Naive thymus-derived CD8-positive, alpha-beta T cell (primary cell): ENCODE measurements at places on chromosomes 4 and X. TPM values are rescaled to one million over a fixed set of nuclear protein-coding genes. Genes with fewer than 3 reads are reported as not detected.

CLNK gene
- not detected for total RNA-seq

GASK1B gene
- total RNA-seq, result 0.49 TPM

NXF3 gene
- not detected for total RNA-seq

F8A3 gene
- total RNA-seq, result 14.5 TPM

VCX gene
- total RNA-seq, result not detected

PFKFB1 gene
- 0.44 TPM for total RNA-seq

DNA sequence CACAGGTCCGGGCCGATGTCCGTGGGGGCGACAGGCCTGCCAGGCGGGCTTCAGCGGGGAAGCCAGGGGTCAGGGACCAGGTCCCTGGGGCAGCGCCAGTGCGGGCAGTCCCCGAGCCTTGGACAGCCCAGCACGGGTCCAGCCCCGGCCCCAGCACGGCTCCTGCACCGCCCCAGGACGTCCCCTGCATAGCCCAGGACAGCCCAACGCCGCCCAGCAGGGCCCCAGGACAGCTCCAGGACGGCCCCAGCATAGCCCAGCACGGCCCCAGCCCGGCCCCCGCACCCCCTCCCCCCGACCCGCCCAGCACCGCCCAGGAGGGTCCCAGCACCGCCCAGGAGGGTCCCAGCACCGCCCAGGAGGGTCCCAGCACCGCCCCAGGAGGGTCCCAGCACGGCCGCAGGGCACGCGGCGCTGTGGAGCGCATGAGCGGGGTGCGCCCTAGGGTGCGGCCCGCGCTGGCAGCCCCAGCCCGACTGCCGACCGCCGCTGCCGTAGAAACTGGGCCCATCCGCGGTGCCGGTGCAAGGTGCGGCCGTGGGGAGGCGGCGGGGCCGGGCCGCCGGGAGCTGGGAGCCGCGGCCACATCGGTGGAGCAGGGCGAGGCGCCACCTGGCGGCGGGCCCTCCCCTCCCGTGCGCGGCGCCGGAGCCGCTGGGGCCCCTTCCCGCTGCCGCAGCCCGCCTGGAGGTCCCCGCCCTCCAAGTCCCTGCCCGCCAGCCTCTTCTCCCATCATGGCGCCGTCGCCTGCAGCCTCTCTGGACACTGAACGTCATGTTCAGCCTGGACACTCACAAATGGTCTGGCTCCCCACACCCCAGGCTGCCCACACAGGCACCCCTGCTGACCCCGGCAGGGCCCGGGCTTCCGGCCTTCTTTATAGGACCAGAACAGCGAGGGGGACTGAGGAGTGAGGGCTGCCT is 106.8 kb upstream of the NKX1-1 start:
- H3K27me3 ChIP-seq, result peaks cover 12% of the 10 kb centered on the region
- H3K36me3 ChIP-seq, result no peaks in the 10 kb centered on the region
- peaks cover 3% of the 10 kb centered on the region for H3K4me1 ChIP-seq

GRCh38 chrX:16479206-16479869 is 170.6 kb upstream of the S100G start:
- no peak overlapping the region for H3K4me3 ChIP-seq
- peaks cover 14% of the 10 kb centered on the region for H3K4me1 ChIP-seq
- no peak overlapping the region for H3K27ac ChIP-seq
- no peak for DNase-seq
- no peaks in the 10 kb centered on the region for H3K36me3 ChIP-seq

GRCh38 chr4:112340023-112340422 is 42.9 kb downstream of the ALPK1 start:
- H3K4me1 ChIP-seq, result no peaks in the 10 kb centered on the region
- no peak overlapping the region for H3K27ac ChIP-seq
- H3K27me3 ChIP-seq, result no peaks in the 10 kb centered on the region
- H3K36me3 ChIP-seq, result peaks cover 2% of the 10 kb centered on the region
- no peak overlapping the region for H3K4me3 ChIP-seq
- DNase-seq, result no peak

DNA sequence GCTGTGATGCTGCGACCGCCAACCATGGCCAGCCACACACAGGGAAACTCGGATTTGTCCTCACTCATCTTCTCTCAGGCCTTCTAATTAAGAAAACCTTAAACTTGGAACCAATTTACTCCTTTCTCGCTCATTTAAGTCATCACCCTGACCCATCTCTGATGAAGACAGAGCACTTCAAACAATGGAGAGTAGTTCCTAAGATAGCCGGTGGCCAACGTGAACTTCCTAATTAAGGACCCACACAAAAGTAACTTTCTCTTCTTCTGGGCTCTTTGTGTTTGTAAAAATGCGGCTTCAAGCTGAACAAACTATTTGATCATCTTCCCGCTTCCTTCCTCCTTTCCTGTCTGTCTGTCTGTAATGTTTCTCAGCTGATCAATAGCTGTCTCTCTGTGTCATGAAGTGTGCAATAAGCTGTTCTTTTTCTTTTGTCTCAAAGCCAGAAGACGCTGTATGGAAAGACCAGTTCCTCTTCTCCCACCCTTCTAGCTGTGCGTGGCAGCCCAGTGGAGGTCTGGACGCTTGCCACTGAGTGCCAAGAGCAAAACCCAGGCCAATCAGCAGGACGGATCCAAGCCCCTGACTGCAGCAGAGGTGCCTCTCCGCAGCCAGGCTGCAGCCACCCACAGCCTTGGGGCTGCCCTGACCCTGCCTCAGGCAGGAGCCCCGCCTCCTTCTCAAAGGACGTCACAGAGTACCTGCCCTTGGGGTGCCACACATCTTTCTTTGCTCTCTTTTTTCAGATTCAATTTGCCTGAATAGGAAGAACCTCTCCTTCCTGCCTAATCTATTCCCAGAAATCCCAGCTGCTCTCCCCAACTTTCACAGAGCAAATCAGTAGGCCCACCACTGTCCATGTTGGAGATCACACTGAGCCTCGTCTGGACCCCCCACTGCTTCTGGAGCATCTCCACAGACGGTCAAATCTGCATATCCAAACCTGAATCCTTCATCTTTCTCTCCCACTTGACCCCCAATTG is 59.3 kb downstream of the MAML3 start:
- H3K36me3 ChIP-seq, result no peaks in the 10 kb centered on the region
- peaks cover 40% of the 10 kb centered on the region for H3K4me1 ChIP-seq
- DNase-seq, result peak; percentile 47

DNA sequence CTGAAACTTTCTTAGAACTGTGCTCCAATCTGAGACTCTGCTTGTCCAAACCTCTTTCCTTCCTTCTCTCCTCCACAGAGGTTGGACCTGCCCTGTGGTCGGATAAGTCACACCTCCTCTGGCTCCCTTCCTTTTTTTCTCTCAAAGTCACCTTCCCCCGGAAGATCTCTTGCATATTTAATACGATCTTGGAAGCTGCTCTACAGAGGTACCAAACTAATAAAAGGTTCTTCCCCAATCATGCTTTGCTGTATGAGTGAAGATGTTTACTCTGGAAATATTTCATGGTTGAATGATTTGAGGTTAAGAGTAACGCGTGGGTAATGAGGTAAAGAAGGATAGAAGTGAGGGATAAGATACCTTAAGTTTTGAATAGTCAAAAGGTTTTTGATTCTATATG is 166.0 kb downstream of the ATG4A start:
- H3K4me3 ChIP-seq, result no peak overlapping the region
- no peak overlapping the region for H3K27ac ChIP-seq
- no peaks in the 10 kb centered on the region for H3K36me3 ChIP-seq

DNA sequence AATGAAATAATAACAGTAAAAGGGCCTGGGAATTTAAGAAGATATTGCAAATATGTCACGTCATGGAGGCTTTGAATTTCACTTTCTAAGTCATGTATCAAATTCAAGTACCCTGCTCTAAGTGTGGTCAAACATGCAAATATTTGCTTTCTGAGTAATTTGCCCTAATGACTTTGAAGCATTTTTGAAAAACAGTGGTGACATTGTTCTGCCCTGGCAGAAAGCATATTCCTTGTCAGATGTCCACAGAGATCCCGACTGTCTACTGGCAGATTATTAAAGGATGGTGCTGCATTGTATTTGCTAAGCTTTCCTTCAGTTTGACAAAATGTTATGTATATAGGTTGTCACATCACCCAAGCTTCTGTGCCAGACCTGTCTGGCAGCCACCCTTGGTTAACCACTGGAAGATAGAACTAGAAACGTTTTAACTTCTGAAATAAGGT is 92.5 kb downstream of the ANK2 start:
- H3K27ac ChIP-seq, result no peak overlapping the region
- no peaks in the 10 kb centered on the region for H3K36me3 ChIP-seq
- peaks cover 9% of the 10 kb centered on the region for H3K27me3 ChIP-seq
- H3K4me1 ChIP-seq, result no peaks in the 10 kb centered on the region

DNA sequence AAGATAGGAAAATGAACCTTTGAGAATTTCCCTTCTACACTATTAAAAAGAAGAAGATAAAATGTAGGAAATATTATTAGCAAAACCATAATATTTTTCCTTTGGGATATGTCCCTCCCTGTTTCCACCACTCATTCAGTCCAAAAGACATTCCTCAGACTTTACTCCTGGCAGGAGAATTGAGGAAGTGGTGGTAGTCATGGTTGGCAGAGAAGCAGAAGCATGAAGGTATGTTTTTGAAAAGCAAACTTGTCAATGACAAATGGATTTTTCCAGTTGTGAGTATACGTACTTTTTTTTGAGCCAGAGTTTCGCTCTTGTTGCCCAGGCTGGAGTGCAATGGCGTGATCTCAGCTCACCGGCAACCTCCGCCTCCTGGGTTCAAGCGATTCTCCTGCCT is 13.7 kb downstream of the STAG2 start:
- H3K27me3 ChIP-seq, result no peaks in the 10 kb centered on the region
- no peak overlapping the region for H3K27ac ChIP-seq
- peaks cover 71% of the 10 kb centered on the region for H3K4me1 ChIP-seq
- H3K4me3 ChIP-seq, result no peak overlapping the region

GRCh38 chr4:150206265-150206664 is 128.0 kb downstream of the DCLK2 start:
- no peaks in the 10 kb centered on the region for H3K27me3 ChIP-seq
- no peak overlapping the region for H3K4me3 ChIP-seq
- no peaks in the 10 kb centered on the region for H3K36me3 ChIP-seq
- no peak for DNase-seq

DNA sequence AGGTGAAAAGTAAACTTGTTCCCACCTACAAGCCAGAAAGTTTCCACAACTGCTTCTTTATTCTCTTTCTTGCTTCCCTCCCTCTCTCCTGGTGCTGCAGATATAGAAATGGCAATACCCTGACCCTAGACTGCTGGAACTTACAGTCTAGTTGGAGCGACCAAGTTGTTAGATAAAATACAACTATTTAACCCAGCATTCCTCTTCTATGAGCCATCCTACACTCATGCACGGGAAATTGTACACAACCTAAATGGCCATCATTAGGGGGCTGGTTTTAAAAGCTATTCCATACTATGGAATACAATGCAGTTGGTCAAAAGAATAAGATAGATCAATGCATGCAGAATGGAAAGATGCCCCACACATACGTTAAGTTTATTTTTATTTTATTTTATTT is 41.1 kb downstream of the PJA1 start:
- DNase-seq, result no peak
- H3K36me3 ChIP-seq, result no peaks in the 10 kb centered on the region
- H3K27ac ChIP-seq, result no peak overlapping the region

DNA sequence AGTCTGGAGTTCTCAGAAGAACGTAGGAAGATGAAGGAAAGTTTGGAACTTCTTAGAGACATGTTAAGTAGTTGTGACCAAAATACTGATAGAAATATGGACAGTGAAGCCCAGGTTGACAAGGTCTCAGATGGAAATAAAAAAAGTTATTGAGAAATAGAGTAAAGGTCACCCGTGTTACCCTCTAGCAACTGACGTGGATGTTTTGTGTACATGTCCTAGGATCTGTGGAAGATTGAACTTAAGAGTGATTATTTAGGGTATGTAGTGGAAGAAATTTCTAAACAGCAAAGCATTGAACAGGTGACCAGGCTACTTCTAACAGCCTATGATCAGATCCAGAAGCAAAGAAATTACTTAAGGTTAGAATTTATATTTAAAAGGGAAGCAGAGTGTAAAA is 1020.4 kb downstream of the FSTL5 start:
- H3K4me3 ChIP-seq, result no peak overlapping the region
- H3K4me1 ChIP-seq, result no peaks in the 10 kb centered on the region
- DNase-seq, result no peak
- no peak overlapping the region for H3K27ac ChIP-seq
- H3K36me3 ChIP-seq, result no peaks in the 10 kb centered on the region

DNA sequence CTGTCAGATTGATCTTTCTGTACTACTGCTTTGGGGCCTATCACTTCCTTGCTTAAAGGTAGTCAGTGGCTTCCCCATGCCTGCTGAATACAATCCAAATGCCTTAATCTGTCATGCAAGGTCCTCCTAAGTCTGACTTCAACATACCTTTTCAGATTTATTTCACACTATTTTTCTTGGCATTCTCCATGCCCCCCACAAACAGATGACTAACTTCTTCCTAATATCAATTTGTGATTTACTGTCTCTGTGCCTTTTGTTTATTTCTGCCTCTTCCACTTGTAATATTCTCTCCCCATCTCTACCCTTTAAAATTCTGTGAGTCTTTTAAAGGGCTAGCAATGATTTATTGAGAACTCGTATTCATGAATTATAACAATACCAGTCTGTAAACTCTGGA is 41.8 kb downstream of the OCRL start:
- DNase-seq, result no peak
- no peak overlapping the region for H3K4me3 ChIP-seq
- H3K36me3 ChIP-seq, result peaks cover 2% of the 10 kb centered on the region
- H3K27me3 ChIP-seq, result no peaks in the 10 kb centered on the region

GRCh38 chr4:54167508-54167907 is 61.6 kb upstream of the PDGFRA start:
- H3K36me3 ChIP-seq, result no peaks in the 10 kb centered on the region
- H3K4me3 ChIP-seq, result no peak overlapping the region
- H3K4me1 ChIP-seq, result no peaks in the 10 kb centered on the region
- no peak for DNase-seq
- H3K27me3 ChIP-seq, result peaks cover 9% of the 10 kb centered on the region

- H3K27ac ChIP-seq, result no peak overlapping the region
- no peaks in the 10 kb centered on the region for H3K4me1 ChIP-seq
- no peak for DNase-seq
- no peak overlapping the region for H3K4me3 ChIP-seq
- peaks cover 34% of the 10 kb centered on the region for H3K27me3 ChIP-seq
Observed at GRCh38 chr4:138871555-138871875, 144.1 kb upstream of the NOCT start.

DNA sequence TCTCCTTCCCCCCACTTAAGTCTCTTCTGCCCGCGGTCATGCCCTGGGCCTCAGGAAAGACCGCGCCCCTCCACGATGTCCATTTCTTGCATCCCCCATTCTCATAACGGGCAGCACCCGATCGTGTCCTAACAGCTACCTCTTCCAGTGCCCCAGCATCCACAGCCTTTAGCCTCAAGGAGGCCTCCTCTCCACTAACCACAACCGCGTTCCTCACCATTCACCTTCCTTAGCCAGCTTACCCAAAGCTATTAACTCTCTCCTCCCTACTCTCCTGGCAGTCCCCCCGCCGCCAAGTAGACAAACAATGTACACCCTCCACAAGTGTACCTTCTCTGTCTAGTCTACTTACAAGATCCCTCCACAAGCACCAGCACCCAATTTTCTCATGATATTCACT is 58.6 kb upstream of the PAGE5 start:
- H3K36me3 ChIP-seq, result no peaks in the 10 kb centered on the region
- peak overlapping the region; percentile 96 for H3K27ac ChIP-seq
- peaks cover 2% of the 10 kb centered on the region for H3K27me3 ChIP-seq
- H3K4me3 ChIP-seq, result peak overlapping the region; percentile 92
- H3K4me1 ChIP-seq, result peaks cover 5% of the 10 kb centered on the region
- DNase-seq, result no peak
